ENCODE measurements at places on chromosomes 13 and 19.

DNA sequence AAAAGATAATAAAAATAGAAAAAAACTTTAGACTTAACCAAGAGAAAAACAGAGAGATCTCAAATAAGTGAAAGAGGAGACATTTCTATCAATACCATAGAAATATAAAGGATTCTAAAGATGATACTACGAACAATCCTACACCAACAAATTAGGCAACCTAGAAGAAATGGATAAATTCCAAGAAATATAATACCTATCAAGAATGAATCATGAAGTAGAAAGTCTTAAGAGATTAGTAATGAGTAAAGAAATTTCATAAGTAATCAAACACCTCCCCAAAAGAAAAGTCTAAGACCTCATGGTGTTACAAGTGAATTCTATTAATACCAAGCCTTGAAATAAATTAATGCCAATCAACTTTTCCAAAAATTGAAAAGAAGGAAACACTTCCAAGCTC, 1584.5 kb upstream of the MIR17HG start:
- no peak for DNase-seq

GRCh38 chr13:81738364-81738763, 1397.4 kb upstream of the SPRY2 start:
- DNase-seq = no peak

- no peak for DNase-seq
Measured at GRCh38 chr19:42252365-42253244, 2.3 kb downstream of the ERF start.

DNA sequence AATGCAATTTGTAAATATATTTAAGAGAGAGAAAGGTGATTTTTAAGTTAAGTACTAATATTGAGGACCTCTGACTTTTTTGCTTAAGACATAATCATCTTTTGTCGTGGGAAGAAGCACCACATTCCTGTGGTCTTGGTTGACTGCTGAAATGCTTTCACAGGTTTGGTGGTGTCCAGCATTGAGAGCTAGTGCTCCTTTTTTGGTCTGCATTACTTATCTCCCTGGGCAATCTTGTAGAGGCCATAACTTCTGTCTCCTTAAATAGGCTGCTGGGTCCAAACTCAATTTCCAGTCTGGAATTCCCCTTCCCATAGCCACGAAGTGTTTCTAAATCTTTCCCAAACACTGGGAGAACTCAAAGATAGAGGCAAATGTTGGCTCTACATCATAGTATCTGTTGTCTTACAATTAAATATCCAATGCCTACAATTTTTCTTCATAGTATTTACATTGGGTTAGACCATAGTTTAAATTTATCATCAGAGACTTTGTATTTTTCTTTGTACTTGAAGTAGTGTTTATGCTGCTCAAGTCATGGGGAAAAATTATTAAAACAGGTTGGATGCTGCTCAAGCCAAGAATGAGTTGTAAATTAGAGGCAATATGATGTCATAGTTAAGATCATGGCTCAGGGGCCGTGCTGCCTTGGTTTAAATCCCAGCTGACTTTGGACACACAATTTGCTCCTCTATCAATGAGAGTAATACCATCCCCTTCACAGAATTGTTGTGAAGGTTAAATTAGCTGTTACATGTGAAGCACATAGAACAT, 105.6 kb downstream of the POSTN start:
- DNase-seq = no peak

DNA sequence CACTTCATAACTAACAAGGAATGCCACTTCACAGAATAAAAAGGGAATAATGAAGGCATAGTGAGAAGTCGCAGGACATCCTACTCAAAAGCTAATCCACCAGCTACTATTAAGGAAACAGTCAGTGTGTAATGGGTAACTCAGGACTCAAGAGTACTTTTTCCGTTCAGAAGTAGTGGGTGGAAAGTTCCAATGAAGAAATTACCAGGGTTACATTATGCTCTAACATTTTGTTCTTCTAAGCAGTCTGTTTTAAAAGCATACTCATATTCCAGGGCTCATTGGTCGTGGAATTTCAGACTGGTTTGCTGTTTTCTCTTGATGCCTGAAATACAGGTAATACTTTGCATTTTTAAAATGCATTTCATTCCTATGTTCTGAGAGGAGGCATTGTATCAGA, 222.4 kb upstream of the IRS2 start:
- no peak for DNase-seq

DNA sequence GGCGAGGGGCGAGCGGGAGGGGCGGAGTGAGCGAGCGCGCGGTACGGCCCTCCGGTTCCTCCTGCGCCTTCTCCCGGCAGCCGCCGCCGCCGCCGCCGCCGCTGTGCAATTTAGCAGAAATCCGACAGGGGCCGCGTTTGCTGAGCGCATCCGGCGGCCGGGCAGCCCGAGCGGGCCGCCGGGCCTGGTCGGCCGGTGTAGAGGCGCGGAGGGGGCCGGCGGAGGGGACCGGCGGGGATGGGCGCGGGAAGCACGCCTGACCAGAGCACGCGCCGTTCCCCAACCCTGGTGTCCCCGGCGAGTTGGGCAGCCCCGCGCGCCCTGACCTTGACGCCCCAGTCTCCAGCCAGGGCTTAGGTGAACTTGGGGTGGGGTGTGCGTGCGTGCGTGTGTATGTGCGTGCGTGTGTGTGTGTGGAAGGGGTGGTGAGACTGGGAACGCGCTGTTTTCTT, 144.5 kb upstream of the ZNF536 start:
- no peak for DNase-seq

- no peak for DNase-seq
Measured at GRCh38 chr19:39558624-39559117, 18.7 kb upstream of the EID2 start.

- DNase-seq = no peak
Measured at GRCh38 chr19:11169896-11170678, 14.5 kb upstream of the SPC24 start.

DNA sequence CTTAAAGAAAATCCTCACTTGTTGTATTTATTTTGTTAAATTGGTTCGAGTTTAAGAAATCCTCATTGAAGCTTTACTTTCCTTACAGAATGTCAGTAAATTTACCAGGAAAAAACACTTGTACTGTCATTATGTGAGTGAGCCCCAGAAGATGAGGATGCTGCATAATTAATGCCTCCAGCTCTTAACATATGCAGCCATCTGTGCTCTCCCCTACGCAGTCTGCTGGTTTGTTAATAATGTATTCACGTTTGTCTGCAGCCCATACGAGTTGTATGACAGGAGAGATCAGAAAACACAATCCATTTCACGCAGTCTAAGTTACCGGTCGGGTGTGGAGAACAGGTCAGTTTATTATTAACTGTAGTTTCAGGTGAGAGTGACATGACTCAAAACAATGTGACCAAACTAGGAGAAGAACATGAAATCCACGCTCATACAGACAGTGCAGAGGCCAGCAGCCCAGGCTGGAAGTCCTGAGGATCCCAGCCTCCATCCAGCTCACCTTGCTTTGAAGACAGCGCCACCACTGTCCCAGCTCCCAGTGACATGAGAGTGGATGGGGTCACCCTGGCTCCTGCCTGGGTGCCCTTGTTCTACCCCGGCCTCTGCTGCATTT, 19.8 kb upstream of the ATP11A start:
- DNase-seq = no peak

GRCh38 chr13:41049480-41050440, 11.5 kb upstream of the WBP4 start:
- peak; percentile 47 for DNase-seq

DNA sequence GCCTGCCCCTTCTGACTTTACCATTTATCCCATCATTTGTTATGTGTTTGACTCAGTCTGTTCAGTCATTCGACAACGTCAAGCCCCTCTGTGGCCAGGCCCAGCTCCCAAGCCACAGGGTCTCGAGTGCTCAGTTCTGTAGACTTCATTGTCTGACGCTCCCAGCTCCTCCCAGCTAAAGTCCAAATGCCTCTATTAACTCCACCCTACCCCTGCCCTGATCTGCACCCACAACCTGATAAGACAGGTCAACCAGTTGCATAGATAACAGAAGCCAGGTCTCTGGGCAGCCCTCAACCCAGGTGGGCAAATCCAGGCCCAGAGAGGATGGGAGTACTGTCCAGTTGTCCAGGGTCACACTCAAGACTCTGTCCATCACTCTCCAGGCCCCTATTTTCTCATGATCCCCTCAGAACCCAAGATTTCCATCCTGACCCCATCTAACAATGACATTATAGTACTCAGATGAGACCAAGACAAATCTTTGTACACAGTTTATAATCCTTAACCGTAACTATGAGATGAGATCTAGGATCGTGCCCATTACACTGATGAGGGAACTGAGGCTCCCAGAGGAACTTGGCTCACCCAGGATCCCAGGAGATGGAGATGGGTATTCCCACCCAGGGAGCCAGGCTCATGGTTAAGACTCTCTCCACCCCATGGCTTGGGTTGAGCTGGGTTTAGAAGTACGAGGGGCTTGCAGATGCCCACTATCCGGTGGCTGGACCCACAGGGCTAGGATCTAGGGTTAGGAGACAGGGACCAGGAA, 1.1 kb downstream of the TM6SF2 start:
- DNase-seq = no peak

DNA sequence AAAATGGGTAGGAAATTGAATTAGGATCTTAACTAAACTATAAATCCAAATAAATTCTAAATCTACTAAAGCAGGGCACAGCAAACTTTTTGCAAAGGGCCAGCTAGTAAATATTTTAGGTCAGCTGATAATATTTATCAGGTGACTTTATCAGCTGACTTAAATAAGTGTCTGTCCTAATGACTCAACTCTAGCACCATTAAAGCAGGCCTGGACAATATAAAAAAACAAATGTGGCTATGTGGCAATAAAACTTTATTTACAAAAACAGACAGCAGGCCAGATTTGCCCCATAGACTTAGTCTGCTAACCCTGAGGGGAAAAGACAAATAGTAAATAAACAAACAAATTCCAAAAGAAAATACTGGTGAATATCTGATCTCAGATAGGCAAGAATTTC, 27.7 kb upstream of the DOCK9 start:
- DNase-seq = no peak
